Fibroblast of lung (primary cell): ENCODE measurements at places on chromosomes 2 and 18. TPM values are rescaled to one million over a fixed set of nuclear protein-coding genes. Genes with fewer than 3 reads are reported as not detected.

GRCh38 chr2:37934591-37935513 is 9.8 kb downstream of the RMDN2 start:
- H3K4me1 ChIP-seq = no peaks in the 10 kb centered on the region
- no peak for DNase-seq
- H3K4me3 ChIP-seq = peak overlapping the region; percentile 27
- H3K36me3 ChIP-seq = no peaks in the 10 kb centered on the region
- no peaks in the 10 kb centered on the region for H3K27me3 ChIP-seq
- H3K27ac ChIP-seq = no peak overlapping the region

- H3K36me3 ChIP-seq = no peaks in the 10 kb centered on the region
- H3K27me3 ChIP-seq = no peaks in the 10 kb centered on the region
- H3K4me1 ChIP-seq = peaks cover 9% of the 10 kb centered on the region
- H3K4me3 ChIP-seq = no peak overlapping the region
Observed at GRCh38 chr2:127637725-127638252, 8.2 kb upstream of the GPR17 start.

DNA sequence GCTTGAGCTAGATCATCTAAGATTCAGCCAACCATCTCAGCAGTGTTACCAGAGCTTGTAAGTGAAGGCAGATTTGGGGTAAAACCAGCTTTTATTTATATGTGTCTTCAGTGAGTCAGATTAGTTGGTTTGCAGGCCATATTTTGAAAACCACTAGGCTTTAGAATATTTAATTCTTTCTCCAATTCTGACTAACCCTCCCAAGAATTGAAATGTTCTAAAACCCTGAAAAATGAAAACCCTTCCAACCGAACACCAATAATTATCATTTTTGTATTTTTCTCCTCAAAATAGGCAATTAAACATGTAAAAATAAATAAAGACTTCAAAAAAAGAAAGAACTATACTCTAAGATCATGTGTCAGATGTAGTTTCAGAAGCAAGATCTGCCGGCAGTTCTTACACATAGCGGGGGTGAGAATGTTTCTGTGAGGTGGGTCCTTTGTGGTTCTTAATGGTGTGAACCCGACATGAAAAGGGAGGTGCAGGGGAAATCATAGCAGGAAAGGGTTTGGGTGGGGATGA is 14.2 kb downstream of the PLEK start:
- peaks cover 16% of the 10 kb centered on the region for H3K27me3 ChIP-seq
- no peak for DNase-seq
- H3K36me3 ChIP-seq = no peaks in the 10 kb centered on the region
- no peak overlapping the region for H3K27ac ChIP-seq
- H3K4me3 ChIP-seq = no peak overlapping the region

DNA sequence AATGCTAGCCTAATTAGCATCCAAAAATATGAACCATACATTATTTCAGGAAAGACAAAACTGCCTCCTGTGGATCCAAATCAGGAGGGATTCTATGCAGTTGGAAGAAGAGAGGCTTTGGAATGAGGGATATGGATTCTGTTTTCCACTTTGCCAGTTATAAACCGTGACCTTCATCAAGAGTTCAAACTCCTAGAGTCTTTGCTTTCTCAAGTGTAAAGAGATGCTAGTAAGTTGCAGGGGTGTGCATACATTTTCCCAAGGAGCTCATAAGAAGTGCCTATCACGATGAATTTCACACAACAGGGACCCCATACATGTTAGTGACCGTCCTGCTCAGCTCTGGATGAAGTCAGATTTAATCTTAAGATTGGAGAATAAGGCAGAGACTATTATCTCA is 542.5 kb downstream of the SOX11 start:
- no peaks in the 10 kb centered on the region for H3K27me3 ChIP-seq
- no peaks in the 10 kb centered on the region for H3K36me3 ChIP-seq
- DNase-seq = no peak
- H3K4me1 ChIP-seq = no peaks in the 10 kb centered on the region

DNA sequence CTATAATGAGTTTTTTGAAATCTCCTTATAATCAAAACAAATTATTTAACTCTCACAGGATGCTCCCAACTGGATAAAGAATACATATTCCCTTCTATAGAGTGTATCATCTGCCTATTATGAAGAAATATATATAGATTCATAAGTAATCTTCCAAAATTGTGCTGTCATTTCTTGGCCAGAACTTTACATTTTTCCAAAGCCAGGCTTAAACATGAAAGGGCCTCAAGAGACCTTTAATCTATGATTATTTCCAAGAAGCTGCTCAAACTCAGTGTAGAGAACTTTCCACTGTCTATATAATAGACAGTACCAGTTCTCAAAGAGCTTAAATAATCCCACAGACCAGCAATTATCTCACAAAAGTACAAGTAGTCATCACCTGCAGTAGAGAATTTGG is 211.0 kb downstream of the AKAIN1 start:
- H3K4me1 ChIP-seq = no peaks in the 10 kb centered on the region
- H3K27me3 ChIP-seq = no peaks in the 10 kb centered on the region
- no peaks in the 10 kb centered on the region for H3K36me3 ChIP-seq
- no peak overlapping the region for H3K4me3 ChIP-seq

DNA sequence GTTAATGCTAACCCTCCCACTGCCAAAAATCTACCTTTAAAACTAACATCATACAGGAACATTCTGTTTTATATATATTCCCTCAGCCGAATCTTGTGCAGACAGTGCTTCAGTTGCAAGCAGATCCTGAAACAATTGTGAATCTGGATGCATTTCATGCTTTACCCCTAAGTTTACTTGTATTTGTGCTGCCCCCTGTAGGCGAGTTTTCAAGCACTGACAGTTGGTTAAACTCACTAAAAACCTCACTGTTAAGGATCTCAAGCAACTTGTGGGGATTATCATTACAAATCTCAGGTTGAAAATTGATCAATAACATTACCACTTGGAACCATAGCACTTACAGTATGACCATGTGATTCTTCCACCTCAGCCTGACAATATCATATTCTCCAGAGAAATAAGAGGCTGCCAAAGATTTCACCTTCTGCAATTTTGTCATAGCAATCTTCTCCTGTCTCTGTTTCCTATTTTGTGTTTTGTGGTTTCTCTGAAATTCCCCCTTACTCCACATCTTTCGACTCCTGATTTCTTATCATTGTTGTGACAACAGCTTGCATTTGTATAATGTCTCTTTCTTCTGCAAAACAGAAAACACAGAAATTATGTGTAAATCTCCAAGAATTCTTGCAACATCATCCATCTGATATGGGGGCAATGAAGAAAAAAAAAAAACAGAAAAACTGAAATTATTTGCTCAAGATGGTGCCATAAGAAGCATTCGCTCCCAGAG is 354.6 kb upstream of the SETBP1 start:
- no peak overlapping the region for H3K4me3 ChIP-seq
- no peaks in the 10 kb centered on the region for H3K36me3 ChIP-seq
- no peaks in the 10 kb centered on the region for H3K27me3 ChIP-seq
- H3K4me1 ChIP-seq = no peaks in the 10 kb centered on the region

DNA sequence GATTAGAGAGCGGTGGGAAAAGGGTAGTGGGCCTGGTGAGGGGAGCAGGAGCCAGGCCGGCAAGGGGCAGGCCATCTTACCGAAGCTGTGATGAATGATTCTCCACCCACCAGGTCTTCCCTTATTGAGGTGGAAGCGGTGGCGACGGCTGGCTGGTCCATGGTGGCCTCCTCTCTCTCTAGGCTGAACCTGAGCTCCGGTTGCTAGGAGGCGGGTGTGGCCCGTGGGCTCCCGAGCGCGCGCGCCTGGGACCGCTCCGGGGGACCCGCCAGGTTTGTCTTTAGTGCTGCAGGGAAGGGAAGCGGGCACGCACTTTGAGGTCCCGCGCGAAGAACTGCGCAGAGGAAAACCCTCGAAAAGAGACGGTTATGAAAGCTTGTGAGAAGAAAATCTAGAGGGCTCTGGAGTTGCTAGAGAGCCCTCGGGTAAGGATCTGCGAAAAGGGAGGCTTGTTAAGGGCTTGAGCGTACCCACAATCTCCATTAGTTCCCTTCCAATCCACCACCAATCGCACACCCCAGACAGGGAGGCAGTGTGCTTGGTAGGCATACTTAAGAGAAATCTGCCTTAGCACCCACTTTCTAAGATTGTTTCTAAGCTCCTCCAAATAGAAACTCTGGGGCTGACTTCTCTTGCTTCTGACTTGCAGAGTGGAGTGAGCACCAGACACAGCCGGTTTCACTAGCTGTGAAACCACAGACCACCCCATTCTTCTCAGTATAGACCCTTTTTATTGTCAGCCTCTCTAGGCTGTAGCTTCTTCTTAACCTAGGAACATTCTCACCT is at the start of gene STPG4:
TSS of gene STPG4 (minus strand) at position 218 of the 786 bp plus-strand sequence. CDS start at position 161, 57 bp downstream.
- H3K4me3 ChIP-seq = no peak within 1 kb of the TSS
- no peak for DNase-seq
- no peak within 1 kb of the TSS for H3K27ac ChIP-seq
- peaks cover 18% of the 10 kb centered on the region for H3K36me3 ChIP-seq
- H3K27me3 ChIP-seq = no peaks in the 10 kb centered on the region

DNA sequence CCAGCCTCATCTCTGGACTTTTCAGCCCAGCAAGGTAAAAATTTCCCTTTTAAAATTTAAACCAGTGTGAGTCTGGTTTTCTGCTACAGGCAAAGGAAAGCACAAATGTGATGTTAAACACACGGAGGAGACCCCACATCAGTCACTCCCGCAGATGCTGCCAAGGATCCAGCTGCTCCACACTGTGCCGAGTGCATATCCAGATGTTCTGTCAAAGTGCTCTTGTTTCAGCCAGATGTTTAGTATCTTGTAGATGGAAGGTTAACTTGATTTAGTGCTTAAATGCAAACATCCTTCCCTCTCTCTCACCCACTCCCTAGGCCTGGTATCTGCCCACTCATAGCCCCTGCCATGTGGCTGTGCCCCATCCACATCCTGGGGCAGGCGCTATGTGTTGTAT is 15.8 kb upstream of the ATOH8 start:
- H3K27me3 ChIP-seq = no peaks in the 10 kb centered on the region
- DNase-seq = no peak
- H3K27ac ChIP-seq = peak overlapping the region; percentile 72
- no peaks in the 10 kb centered on the region for H3K36me3 ChIP-seq
- H3K4me3 ChIP-seq = no peak overlapping the region

TMEM178A gene
- total RNA-seq = 0.26 and 1.5 TPM in 2 replicates

DNA sequence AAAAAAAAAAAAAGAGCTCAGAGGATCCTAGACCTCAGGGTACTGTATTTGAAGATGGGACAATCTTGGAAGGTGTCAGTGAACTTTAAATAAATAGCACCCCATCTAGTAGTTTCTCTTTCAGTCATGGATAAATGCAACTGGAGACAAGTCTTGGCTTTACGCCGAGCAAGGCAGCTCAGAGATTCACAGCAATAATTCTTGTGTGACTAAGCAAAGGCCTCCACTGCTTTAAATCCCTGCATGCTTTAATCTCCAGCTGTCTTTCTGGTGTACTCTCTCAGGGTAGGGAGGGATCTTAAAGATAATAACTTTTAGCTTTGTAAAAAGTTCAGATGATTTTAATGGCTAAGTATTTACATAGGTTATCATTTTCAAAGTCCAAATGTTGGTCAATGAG is 36.3 kb downstream of the NRXN1 start:
- peak; percentile 67 for DNase-seq
- H3K36me3 ChIP-seq = no peaks in the 10 kb centered on the region
- H3K4me1 ChIP-seq = no peaks in the 10 kb centered on the region
- no peak overlapping the region for H3K4me3 ChIP-seq
- H3K27me3 ChIP-seq = no peaks in the 10 kb centered on the region

DNA sequence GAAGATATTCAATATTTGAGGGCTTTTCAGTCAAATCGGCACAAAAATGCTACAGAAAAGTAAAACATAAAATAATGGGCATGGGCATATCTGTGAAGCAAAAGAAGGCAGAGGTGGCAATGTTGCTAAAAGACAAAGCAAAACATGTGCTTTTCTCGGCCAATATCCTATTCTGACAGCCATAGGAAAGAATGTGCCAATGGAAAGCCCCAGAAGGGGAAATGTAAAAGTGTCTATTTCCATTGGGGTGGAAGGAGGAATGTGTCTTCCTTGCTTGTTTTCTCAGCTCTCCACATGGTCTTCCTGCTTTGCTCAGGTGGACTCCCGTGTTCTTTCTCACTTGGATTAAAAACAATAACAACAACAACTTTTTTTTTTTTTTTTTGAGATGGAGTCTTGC is 13.7 kb upstream of the PER2 start:
- no peak overlapping the region for H3K27ac ChIP-seq
- H3K27me3 ChIP-seq = peaks cover 14% of the 10 kb centered on the region
- DNase-seq = no peak
- H3K4me1 ChIP-seq = no peaks in the 10 kb centered on the region

GRCh38 chr2:110790907-110791306 is 58.5 kb downstream of the ACOXL start:
- no peak for DNase-seq
- no peak overlapping the region for H3K4me3 ChIP-seq
- peaks cover 19% of the 10 kb centered on the region for H3K27me3 ChIP-seq

- H3K4me3 ChIP-seq = no peak overlapping the region
- no peak overlapping the region for H3K27ac ChIP-seq
- H3K36me3 ChIP-seq = no peaks in the 10 kb centered on the region
Observed at GRCh38 chr2:189369566-189369965, 71.7 kb upstream of the WDR75 start.

CASP10 gene
- total RNA-seq = 4.9 and 8.1 TPM in 2 replicates

GRCh38 chr2:160557903-160558302 is 64.3 kb upstream of the RBMS1 start:
- no peak overlapping the region for H3K4me3 ChIP-seq
- H3K27me3 ChIP-seq = no peaks in the 10 kb centered on the region
- no peak overlapping the region for H3K27ac ChIP-seq
- DNase-seq = no peak
- H3K4me1 ChIP-seq = no peaks in the 10 kb centered on the region
- no peaks in the 10 kb centered on the region for H3K36me3 ChIP-seq

- no peaks in the 10 kb centered on the region for H3K27me3 ChIP-seq
- no peaks in the 10 kb centered on the region for H3K4me1 ChIP-seq
- no peak overlapping the region for H3K4me3 ChIP-seq
- H3K27ac ChIP-seq = no peak overlapping the region
- no peak for DNase-seq
- no peaks in the 10 kb centered on the region for H3K36me3 ChIP-seq
Observed at GRCh38 chr2:104746299-104746698, 107.6 kb upstream of the POU3F3 start.
